Activated T-cell treated with anti-CD3 and anti-CD28 coated beads for 24 hours (primary cell): ENCODE measurements at places on chromosomes 4 and X.

DNA sequence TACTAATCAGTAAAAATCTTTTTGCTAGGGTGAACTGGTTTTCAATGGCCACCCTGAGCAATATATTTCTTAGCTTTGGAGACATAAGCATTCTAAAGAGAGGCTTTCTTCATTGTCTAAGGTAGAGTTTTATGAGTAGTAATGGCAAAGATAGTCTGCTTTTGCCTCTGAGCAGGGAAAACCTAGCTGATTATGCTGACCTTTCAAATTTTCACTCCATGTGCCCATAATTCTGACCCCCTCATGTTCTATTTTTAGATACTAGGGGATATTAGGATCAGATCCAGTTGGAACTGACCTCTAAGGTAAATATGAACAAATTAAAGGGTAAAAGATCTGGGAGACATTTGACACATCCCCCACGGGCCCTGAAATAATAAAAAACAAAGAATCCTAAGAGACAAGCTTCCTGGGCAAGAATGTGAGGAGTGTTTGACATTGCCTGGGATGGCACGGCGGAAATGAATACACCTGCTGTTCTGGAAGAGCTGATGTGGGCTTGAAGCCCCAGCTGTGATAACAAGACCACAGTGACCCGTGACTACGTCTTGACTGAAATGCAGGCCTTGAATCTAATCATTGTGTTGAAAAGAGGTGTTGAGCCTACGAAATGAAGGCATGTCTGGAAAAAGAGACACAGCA, 392.1 kb upstream of the FRG1 start:
- DNase-seq: no peak

- DNase-seq: no peak
Measured at GRCh38 chr4:173514641-173515217, 15.3 kb downstream of the HAND2 start.

DNA sequence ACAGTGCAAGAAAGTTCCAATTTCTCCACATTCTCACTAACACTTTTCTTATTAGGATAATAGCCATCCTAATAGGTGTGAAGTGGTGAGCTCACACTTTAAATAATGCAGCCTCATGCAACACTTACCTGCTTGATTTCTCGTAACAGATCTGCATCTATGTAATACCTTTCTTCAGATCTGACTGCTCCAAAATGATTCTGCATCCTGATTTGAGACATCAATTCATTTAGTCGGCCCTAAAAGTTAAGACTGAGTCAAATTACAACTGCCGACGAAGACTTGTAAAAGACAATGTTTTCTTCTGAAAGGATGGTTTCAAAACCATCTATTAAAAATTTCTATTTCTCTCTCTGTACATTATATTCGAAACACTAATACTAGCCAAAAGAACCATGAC, 30.7 kb downstream of the NUP54 start:
- no peak for DNase-seq

- DNase-seq: no peak
Measured at GRCh38 chr4:108486046-108486445, 134.3 kb upstream of the RPL34 start.

DNA sequence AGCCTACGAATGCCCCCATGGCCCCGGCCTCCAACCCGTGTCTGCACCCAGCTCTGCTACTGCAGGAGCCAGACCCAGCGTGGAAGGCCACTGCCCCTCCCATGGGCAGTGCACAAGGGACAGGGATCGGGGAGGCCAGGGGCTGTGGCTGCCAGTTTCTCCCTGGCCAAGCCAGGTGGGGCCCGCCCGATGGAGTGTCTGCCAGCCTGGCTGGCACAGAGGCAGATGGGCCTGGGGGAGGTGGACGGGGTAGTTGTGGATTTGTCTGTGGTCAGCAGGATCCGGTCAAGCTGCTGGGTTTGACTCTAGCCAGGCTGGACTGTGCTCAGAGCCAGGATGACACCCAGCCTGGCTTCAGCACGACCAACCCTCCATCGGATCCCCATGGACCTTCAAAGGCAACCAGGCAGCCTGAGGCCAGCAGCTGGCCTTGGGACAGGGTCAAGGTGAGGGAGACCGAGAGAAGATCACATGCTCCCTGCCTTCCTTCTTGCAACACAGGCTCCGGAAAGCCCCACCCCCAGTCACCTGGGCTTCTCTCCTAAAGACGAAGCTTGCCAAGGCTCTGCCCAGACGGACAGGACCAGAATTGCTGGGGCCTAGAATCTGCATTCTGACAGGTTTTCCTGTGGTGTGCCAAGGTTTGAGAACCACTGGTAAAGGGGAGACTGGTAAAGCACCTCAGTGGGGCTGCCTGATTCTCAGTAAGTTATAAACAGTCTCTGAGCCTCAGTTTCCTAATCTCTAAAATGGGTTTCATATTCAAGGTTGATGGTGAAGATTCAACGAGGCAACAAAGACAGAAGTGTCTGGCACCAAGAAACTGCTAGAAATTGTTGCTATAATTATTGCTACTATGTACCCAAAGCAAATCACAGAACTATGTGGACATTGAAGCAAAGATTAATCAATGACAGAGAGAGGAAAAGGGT, 78.6 kb downstream of the PPP2R2C start:
- DNase-seq: no peak

DNA sequence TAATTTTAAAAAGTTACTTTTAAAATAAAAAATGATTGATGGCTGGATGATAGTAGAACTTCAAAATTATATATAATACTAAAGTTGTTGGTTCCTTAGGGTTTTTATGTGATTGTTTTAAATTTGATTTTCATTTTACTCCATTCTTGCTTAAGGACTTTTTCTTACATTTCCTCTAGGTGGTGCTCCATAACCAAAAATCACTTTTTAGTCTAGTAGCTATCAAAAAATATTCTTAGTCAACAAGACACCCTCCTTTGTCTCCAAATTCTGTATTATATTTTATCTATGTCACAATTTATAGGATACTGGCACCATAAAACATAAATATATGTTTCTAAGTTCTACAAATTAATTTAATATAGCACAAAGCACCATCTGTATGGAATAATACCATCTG, 67.2 kb upstream of the BRWD3 start:
- no peak for DNase-seq

- DNase-seq: no peak
Measured at GRCh38 chrX:45775468-45775867, 574.8 kb upstream of the DIPK2B start.

DNA sequence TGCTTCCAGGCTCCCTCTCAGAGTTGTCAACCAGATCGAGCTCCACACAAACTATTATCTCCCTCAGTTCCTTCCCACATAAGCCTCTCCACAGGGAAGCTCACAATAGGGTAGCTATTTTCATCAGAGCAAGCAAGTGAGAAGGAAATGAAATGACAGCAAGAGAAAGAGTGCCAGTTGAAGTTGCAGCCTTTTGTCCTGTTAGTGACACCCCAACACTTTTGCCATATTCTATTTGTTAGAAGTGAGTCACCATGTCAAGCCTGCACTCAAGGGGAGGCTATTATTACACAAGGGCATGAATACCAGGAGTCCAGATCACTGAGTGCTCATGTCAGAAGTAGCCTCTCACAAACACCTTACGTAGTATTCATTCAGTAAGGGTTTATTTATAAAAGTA, 266.3 kb upstream of the NOCT start:
- DNase-seq: no peak

- DNase-seq: peak; percentile 3
Measured at GRCh38 chrX:21840193-21840545, 752 bp downstream of the MBTPS2 start.

- no peak for DNase-seq
Measured at GRCh38 chr4:99790796-99791617, 25.6 kb upstream of the DAPP1 start.

- no peak for DNase-seq
Measured at GRCh38 chr4:112203593-112203992, 28.0 kb upstream of the AP1AR start.

- no peak for DNase-seq
Measured at GRCh38 chrX:129145385-129145784, 377.9 kb downstream of the SMARCA1 start.

- DNase-seq: no peak
Measured at GRCh38 chrX:13078739-13079444, 34.5 kb upstream of the FAM9C start.

- no peak for DNase-seq
Measured at GRCh38 chrX:136766785-136767103, 14.0 kb downstream of the ARHGEF6 start.

DNA sequence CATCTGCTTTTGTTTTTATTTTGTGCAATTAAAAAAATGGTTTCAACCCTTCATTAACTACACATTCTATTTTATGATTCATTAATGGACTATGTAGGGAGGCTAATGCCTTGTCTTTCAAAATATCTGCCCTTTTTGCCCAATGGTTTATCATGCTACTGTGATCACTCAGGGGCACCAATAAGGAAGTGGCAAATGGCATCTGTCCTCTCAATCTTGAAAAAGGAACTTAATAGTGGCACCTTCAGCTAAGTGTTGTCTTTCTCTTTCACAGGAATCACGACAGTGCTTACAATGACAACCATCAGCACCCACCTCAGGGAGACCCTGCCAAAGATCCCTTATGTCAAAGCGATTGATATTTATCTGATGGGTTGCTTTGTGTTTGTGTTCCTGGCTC, 57.1 kb downstream of the COMMD8 start:
- no peak for DNase-seq

- no peak for DNase-seq
Measured at GRCh38 chr4:173345648-173346047, 11.5 kb upstream of the HMGB2 start.

DNA sequence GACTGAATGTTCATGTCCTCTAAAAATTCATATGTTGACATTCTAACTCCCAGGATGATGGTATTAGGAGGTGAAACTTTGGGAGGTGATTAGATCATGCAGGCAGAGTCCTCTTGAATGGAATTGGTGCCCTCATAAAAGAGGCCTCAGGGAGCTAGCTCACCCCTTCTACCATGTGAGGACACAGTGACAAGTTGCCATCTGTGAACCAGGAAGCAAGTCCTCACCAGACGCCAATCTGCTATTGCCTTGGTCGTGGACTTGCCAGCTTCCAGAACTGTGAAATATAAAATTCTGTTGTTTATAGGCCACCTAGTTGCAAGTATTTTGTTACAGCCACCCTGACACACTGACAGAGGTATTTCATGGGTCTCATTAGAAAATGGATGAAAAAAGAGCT, 28.5 kb upstream of the LONRF3 start:
- DNase-seq: no peak

- no peak for DNase-seq
Measured at GRCh38 chrX:119512146-119512800, 44.0 kb downstream of the SLC25A5 start.

- DNase-seq: no peak
Measured at GRCh38 chr4:159227984-159228383, 125.1 kb downstream of the RAPGEF2 start.

GRCh38 chr4:15344041-15344440, 83.8 kb upstream of the C1QTNF7 start:
- no peak for DNase-seq
